ENCODE measurements at places on chromosomes 3 and 15.

- H3K4me3 ChIP-seq: no peak overlapping the region
- no peak for DNase-seq
- no peaks in the 10 kb centered on the region for H3K36me3 ChIP-seq
Observed at GRCh38 chr3:160602259-160602658, 36.9 kb upstream of the KPNA4 start.

DNA sequence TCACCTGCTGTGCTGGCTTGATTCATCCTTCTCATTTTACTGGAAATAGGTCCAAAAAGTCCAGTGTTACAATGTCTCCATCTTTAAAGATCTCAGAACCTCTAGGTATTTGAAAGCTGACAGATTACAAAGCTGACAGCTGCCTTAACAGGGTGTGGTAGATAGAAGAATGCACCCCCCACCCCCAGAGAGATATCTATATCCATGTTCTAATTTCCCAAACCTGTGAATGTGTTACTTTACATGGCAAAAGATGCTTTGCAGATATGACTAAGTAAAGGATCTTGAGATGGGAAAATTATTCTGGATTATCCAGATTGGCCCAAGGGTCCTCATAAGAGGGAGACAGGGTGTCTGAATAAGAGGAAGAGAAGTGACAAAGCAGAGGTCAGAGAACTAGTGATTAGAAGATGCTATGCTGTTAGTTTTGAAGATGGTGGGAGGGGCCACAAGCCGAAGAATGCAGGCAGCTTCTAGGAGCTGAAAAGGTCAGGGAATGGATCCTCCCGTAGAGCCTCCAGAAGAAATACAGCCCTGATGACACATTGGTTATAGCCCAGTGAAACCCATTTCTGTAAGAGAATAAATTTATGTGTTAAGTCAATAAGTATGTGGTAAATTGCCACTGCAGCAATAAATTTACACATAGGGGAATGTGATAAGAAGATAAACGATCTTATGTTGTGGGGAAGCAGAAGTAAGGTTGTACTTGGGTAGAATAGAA, 21.5 kb upstream of the FSTL1 start:
- H3K27me3 ChIP-seq: no peaks in the 10 kb centered on the region
- DNase-seq: no peak
- H3K4me1 ChIP-seq: no peaks in the 10 kb centered on the region

- no peaks in the 10 kb centered on the region for H3K36me3 ChIP-seq
- DNase-seq: no peak
- H3K27me3 ChIP-seq: no peaks in the 10 kb centered on the region
Observed at GRCh38 chr3:153970047-153970446, 151.1 kb upstream of the ARHGEF26 start.

GRCh38 chr3:99534951-99535704, 103.3 kb upstream of the COL8A1 start:
- H3K27ac ChIP-seq: no peak overlapping the region
- no peaks in the 10 kb centered on the region for H3K4me1 ChIP-seq
- H3K27me3 ChIP-seq: no peaks in the 10 kb centered on the region

- no peak overlapping the region for H3K4me3 ChIP-seq
- H3K27me3 ChIP-seq: no peaks in the 10 kb centered on the region
- H3K4me1 ChIP-seq: peaks cover 5% of the 10 kb centered on the region
- DNase-seq: no peak
- H3K27ac ChIP-seq: peak overlapping the region; percentile 56
Observed at GRCh38 chr3:64186667-64187064, 38.6 kb downstream of the PRICKLE2 start.

DNA sequence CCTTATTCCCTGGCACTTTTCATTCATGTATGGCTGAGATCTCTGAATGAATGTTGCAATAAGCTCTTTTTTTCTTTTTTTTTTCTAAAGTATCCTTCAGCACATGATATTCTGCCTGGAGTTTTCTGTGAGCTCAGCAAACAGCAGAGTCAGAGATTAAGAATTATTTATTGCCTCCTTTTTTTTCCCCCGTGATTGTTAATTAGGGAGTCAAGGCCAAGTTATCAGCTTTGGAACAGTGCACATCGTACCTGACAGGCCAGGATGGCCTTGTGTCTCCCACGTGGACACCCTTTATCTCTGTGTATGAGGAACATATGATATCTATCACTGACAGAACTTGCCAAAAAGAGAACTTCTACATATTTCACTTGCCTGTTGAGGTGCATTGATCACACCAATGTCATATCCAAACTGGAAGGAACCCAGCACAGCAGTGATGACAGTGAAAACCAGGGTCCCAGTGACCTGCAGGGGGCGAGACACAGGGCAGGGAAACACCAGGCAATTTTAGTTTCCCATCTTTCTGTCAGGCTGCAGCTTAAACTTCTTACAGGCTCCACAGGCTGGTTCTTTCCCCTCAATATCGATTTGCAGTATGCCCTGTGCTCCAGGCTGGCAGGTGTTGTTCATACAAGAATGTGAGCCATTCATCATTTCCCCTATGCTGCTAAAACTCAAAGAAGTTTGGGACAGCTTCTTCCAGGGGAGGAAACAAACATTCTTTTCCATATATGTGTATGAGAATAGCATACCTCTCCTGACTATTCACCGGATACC, 8.2 kb downstream of the SLC2A2 start:
- H3K4me3 ChIP-seq: no peak overlapping the region
- no peaks in the 10 kb centered on the region for H3K27me3 ChIP-seq
- H3K36me3 ChIP-seq: no peaks in the 10 kb centered on the region
- H3K27ac ChIP-seq: no peak overlapping the region

- H3K27me3 ChIP-seq: no peaks in the 10 kb centered on the region
- peaks cover 5% of the 10 kb centered on the region for H3K4me1 ChIP-seq
Observed at GRCh38 chr15:53209396-53210042, 419.4 kb upstream of the ONECUT1 start.

DNA sequence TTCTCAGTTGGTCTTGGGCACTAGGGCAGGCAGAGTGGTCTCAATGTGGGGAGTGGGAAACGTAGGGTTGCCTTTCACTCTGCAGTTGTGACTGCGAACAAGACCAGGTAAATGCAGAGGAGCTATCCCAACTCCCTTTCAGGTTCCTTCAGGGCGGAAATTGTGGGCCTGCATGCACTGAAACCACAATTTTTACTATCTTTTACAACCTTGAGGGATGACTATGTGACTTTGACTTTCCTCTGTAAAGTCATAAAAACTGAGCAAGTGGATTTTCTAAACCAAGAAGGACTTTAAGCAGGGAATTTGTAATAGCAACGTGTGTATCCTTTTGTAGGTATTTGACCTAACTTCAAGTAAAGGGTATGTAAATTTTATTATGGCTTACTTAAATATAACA, 171.4 kb upstream of the CADPS start:
- H3K27me3 ChIP-seq: no peaks in the 10 kb centered on the region
- H3K36me3 ChIP-seq: no peaks in the 10 kb centered on the region
- H3K4me3 ChIP-seq: no peak overlapping the region
- H3K27ac ChIP-seq: no peak overlapping the region
- no peaks in the 10 kb centered on the region for H3K4me1 ChIP-seq

- H3K4me1 ChIP-seq: no peaks in the 10 kb centered on the region
- no peak overlapping the region for H3K4me3 ChIP-seq
- DNase-seq: peak; percentile 83
- no peak overlapping the region for H3K27ac ChIP-seq
- no peaks in the 10 kb centered on the region for H3K36me3 ChIP-seq
- H3K27me3 ChIP-seq: no peaks in the 10 kb centered on the region
Observed at GRCh38 chr3:58640700-58641372, 25.7 kb downstream of the FAM3D start.

All from psoas muscle (tissue), 8 donors.